Testis (tissue), 5 donors: ENCODE measurements at places on chromosomes 11 and 22. TPM values are rescaled to one million over a fixed set of nuclear protein-coding genes. Genes with fewer than 3 reads are reported as not detected.

The C22orf42 gene
- 4.0 TPM for total RNA-seq

The C11orf86 gene
- total RNA-seq = 0.25 TPM

DNA sequence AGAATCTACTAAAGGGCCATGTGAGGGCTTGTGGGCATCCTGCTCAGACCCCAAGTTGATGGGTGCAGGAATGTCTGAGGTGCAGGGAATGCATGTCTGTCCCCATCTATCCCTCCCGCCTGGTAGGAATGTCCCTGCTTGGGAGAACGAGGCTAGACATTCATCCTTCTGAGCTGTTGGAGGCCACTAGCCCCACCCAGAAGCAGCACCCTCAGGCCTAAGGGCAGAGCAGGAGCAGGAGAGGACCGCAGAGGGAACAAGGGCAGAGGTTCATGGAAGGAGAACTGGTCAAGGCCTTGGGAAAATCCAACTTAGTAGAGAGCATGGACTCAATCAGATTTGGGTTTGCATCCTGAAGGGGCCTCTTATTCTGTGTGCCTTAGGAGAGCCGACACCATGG lies 22.1 kb upstream of the LMO1 start:
- H3K4me3 ChIP-seq = no peak overlapping the region
- H3K27me3 ChIP-seq = no peaks in the 10 kb centered on the region

GRCh38 chr22:39268645-39269044 lies 23.9 kb upstream of the PDGFB start:
- H3K27ac ChIP-seq = no peak overlapping the region
- DNase-seq = no peak
- H3K4me1 ChIP-seq = no peaks in the 10 kb centered on the region
- no peak overlapping the region for H3K4me3 ChIP-seq
- H3K36me3 ChIP-seq = no peaks in the 10 kb centered on the region
- no peaks in the 10 kb centered on the region for H3K27me3 ChIP-seq

GRCh38 chr11:46239801-46240061 lies 37.7 kb upstream of the CREB3L1 start:
- H3K4me3 ChIP-seq = no peak overlapping the region
- H3K27ac ChIP-seq = no peak overlapping the region
- H3K36me3 ChIP-seq = no peaks in the 10 kb centered on the region

DNA sequence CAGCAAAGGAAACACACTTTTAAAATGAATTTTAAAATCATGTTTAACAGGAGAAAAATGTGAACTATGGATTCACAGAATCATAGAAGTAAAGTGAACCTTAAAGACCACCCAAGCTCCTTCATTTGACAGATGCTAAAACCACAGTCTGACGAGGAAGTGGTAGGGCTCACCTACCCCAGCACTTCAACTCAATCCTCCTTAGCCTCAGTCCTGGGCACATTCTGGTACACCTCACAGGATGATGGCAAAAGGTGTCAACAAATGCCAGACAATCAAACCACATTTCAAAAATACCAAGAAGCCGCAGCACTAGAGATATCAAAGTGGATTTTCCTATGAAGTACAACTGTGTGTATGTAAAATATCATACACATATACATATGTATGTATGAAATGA lies 43.1 kb downstream of the PITPNB start:
- H3K27me3 ChIP-seq = no peaks in the 10 kb centered on the region
- no peak overlapping the region for H3K27ac ChIP-seq
- peaks cover 46% of the 10 kb centered on the region for H3K4me1 ChIP-seq
- H3K4me3 ChIP-seq = no peak overlapping the region
- no peak for DNase-seq
- no peaks in the 10 kb centered on the region for H3K36me3 ChIP-seq

DNA sequence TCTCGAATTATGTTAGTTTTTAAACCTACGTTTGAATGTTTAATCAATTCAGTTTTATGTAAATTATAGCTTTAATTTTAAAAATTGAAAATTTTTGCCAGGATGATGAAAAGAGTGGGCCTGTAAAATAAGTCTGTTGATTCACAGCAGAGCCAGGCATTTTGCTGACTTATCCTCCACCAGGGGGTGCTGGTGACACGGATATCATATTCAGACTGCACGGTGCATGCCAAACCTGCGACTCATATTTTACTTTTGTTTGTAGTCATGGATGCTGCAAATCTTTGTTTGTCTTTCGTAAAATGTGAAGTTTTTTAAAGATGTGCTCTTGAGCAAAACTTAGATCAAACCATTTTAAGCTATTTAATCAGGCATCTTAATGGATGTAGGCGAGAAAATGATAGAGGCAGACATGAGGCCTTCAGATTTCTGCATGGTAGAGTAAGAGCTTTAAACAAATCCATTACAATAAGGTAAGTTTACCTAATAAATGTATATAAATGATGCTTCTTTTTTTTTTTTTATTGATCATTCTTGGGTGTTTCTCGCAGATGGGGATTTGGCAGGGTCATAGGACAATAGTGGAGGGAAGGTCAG lies 3.6 kb upstream of the OR8B3 start:
- peaks cover 3% of the 10 kb centered on the region for H3K4me1 ChIP-seq
- no peak overlapping the region for H3K27ac ChIP-seq
- no peak overlapping the region for H3K4me3 ChIP-seq
- H3K27me3 ChIP-seq = no peaks in the 10 kb centered on the region

DNA sequence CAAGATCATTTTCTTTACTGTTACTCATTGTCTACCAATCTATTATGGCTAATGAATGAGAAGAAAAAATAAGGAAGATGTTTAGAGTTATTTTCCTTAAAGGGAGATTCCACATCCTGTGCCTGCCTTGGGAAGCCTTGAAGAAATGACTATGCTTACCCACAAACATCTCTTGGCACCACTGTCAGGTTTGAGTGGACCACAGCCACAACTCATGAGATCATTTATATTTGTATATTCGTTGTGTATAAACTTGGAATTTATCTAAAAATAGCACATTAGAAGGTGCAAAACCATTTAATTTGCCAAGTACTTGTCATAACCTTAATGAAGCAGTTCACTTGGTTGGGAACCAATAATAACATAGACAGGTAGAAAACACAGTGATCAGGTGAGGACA lies 740.8 kb downstream of the DLG2 start:
- H3K27me3 ChIP-seq = no peaks in the 10 kb centered on the region
- no peak overlapping the region for H3K4me3 ChIP-seq
- no peak for DNase-seq
- H3K27ac ChIP-seq = no peak overlapping the region

GRCh38 chr11:131840545-131840944 lies 470.1 kb downstream of the NTM start:
- H3K27me3 ChIP-seq = no peaks in the 10 kb centered on the region
- DNase-seq = no peak
- H3K4me3 ChIP-seq = no peak overlapping the region
- no peaks in the 10 kb centered on the region for H3K36me3 ChIP-seq
- no peaks in the 10 kb centered on the region for H3K4me1 ChIP-seq

GRCh38 chr11:87966694-87967093 lies 208.5 kb downstream of the RAB38 start:
- H3K4me1 ChIP-seq = no peaks in the 10 kb centered on the region
- DNase-seq = peak; percentile 16
- no peaks in the 10 kb centered on the region for H3K36me3 ChIP-seq
- no peaks in the 10 kb centered on the region for H3K27me3 ChIP-seq

The GGTLC3 gene
- total RNA-seq = not detected

The NCR3LG1 gene
- 10.0 TPM for total RNA-seq
